ENCODE measurements at places on chromosomes 16 and 17.

DNA sequence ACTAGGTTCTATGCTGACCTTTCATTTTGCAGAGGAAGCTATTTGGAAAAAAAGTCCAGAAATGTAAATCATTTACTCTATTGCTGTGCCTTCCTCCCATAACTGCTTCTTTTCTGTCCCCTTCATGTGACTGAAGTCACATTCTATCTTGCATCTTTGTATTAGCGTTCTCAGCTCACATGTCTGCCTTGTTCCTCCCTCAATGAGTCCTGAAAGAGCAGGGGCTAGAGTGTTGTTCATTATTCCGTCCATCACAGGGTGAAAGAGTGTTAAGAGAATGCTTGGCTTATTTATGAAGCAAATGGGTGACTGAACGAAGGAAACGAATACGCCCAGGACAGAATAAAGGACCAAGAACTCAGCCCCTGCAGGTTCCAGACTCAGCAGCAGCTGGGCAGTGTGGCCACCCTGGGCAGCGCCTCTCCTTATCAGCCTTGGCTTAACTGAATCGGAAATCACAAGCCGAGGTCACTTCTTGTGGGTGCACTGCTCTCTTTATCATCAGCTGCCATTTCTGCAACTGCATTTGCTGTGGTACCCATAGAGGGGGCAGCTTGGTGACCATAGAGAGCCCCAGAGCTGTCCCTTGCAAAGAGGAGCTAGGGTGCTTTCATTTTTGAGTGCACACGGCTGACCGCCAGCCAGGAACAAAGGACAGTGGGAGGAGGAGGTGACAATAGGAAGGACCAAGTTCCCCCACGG lies 1.8 kb upstream of the PIK3R6 start:
- no peak for DNase-seq

- DNase-seq: no peak
These were observed 23.3 kb upstream of the CPNE2 start for GRCh38 chr16:57069053-57069452.

GRCh38 chr16:30747331-30747730 lies 894 bp upstream of the PHKG2 start:
- DNase-seq: no peak

DNA sequence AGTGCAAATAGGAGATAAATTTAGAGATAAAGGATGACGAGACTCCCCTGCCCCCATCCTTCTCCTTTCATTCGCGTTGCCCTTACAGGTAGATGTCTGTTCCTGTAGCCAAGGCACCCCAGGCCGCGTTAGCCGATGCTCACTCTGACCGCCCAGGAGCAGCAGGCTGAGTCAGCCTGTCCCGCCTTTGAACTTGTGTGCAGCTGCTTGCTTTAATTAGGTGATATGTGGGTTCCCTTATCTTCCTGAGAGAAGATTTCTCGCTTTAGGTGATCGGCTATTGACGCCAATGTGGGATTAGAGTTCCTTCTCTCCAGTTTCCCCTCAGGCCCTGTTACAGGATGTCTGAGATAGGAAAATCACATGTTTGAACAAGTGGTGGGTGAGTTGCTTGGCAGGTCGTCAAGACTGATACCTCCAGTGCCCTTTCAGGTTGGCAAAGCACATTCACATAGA lies 119.5 kb downstream of the MSI2 start:
- DNase-seq: no peak

- no peak for DNase-seq
These were observed 2.0 kb downstream of the FGF11 start for GRCh38 chr17:7441266-7441665.

- no peak for DNase-seq
These were observed 19.8 kb upstream of the BAIAP2 start for GRCh38 chr17:81015136-81015535.

- no peak for DNase-seq
These were observed 14.0 kb upstream of the RASL10B start for GRCh38 chr17:35717475-35717874.
